ENCODE measurements at places on chromosomes 12 and 14.
A peak's percentile ranks its signal among the peaks of the same experiment; 100 is the strongest.

DNA sequence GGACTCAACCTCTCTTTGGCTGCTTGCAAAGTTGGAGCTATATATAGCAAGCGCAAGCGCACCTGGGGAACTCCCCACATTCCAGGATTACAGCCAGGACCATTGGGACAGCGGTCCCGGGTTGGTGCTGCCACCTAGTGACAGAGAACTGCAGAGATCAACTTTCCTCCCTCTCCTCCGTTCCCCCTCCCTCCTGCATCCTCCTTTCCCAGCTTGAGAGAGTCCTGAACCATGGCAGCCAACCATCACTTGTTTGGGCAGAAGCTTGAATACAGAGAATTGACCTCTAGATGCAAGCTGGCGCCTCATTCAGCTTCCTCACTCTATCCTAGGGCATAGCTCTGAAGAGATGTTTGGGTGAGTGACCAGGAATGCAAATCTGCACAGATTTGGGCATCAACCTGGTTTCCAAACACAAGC is 17.4 kb upstream of the FLVCR2 start:
- peak; percentile 87 for DNase-seq

DNA sequence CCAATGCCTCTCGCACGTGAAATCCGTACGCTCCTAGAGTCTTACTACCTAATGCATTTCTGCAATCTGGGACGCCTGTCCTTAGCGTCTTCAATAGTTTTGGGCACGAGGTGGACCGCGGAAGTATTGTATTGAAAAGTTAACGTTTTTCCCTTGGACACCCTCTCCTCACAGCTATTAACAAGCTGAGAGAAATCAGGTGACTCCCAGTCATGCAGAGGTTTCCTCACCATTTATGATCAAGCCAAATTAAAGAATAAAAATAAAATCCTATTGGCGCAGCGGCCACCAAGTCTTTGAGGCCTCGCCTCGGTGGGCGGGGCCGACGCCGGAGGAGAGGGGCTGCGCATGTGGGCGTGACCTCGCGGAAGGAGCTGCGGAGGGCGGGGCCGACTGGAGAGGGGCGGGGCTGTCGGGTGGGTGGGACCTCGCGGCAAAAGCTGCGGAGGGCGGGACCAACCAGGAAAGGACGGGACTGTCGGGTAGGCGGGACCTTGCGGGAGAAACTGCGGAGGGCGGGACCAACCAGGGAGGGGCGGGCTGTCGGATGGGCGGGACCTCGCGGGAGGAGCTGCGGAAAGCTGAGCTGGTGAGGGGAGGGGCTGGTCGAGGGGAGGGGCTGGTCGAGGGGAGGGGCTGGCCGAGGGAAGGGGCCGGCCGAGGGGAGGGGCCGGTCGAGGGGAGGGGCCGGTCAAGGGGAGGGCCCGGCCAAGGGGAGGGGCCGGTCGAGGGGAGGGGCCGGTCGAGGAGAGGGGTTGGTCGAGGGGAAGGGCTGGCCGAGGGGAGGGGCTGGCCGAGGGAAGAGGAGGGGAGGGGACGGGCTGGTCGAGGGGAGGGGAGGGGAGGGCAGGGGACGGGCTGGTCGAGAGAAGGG is 1.1 kb upstream of the PPP2R5C start:
- peak; percentile 98 for DNase-seq

- DNase-seq, result no peak
Measured at GRCh38 chr14:103281496-103282231, 52.4 kb upstream of the EIF5 start.

DNA sequence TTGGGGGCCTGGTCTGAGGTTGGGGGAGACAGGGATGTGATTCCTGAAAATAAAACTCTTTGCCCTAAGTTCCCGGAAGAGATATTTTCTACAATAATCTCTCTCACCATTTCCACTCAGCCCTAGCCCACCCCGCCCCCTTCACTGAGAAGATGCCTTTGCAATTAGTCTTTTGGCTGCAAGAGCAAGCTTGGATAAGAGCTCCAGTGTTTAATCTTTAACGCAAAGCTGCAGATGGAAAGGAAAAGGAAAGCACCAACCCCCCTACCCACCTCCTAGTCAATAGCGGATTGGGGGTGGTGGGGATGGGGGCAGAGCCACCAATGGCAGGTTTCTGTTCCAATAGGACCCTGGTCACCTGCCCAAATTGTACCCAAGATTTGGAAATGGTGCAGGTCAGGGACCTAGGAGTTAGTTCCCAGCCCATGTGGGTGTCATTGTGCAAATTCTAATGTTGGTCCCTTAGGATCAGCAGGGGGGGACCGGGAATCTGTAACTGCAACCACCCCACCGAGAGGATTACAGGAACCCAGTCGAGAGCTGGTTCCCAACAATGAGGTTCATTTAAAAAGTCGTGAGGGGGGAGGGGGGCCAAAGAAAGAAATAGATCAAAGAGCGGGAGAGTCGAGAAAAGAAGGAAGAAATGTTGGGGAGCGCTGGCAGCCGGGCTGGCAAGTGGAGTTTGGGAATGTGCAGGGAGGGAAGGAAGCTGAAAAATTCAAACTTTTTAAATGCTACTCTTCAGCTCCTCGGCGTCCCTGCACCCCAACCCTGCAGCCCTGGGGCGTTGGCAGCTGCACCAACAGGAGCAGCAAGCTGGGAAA is 1.6 kb downstream of the ZFP36L1 start:
- DNase-seq, result peak; percentile 14

DNA sequence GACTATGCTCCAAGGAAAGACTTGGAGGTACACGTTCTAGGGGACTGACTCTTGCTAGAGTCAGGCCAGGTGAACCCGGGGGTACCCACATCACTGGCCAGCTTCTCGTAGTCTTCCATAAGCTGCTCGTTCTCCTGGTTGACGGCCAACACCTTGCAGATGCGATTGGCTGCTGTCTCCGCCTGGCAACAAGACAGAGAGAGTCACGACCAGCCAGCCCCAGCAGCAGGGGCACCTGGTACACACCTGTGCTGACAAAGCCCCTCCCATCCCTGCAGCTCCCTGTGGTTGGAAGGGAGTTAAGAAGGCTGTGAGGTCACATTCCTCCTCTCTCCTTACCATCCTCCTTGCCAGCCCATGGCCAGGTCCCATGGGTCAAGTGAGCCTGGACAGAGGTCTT is 85.5 kb downstream of the ACTN1 start:
- no peak for DNase-seq

- DNase-seq, result peak; percentile 73
Measured at GRCh38 chr14:59474172-59474571, 9.0 kb upstream of the GPR135 start.

- no peak for DNase-seq
Measured at GRCh38 chr12:8453021-8453513, 2.7 kb upstream of the CLEC6A start.

GRCh38 chr12:58310809-58311622 is 369.6 kb downstream of the ATP23 start:
- DNase-seq, result no peak

- no peak for DNase-seq
Measured at GRCh38 chr14:30193101-30193500, 265.5 kb upstream of the PRKD1 start.

DNA sequence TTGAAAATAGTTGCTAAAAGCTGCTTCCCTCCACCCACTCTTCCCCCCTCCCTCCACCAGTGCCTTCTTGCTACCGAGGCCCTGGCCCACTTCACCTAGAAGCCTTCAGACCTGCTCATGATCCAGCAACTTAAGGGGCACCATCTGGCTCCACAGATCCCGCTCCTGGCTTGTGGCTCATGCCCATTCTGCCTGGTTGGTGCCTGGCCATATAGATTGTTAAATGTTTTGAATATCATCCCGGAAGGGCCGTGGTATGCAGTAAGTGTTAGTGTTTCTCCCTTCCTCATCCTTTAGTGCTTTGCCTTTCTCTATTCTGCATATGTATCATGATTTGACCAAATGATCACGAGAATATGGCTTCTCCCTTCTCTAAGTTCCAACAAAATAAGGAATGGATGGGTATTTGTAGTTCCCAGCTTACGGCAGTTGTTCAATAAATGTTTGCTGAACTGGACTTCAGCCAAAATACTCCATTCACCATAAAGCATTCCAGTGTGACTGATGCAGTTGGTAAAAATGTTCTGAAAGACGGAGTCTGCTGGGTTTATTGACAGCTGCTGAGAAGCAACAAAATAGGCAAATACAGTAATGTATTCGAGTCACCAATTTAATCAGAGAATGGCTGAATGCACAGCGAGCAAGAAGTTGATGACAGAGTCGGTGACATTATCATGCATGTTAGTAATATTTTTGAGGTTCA is 30.7 kb downstream of the GRIP1 start:
- DNase-seq, result no peak

DNA sequence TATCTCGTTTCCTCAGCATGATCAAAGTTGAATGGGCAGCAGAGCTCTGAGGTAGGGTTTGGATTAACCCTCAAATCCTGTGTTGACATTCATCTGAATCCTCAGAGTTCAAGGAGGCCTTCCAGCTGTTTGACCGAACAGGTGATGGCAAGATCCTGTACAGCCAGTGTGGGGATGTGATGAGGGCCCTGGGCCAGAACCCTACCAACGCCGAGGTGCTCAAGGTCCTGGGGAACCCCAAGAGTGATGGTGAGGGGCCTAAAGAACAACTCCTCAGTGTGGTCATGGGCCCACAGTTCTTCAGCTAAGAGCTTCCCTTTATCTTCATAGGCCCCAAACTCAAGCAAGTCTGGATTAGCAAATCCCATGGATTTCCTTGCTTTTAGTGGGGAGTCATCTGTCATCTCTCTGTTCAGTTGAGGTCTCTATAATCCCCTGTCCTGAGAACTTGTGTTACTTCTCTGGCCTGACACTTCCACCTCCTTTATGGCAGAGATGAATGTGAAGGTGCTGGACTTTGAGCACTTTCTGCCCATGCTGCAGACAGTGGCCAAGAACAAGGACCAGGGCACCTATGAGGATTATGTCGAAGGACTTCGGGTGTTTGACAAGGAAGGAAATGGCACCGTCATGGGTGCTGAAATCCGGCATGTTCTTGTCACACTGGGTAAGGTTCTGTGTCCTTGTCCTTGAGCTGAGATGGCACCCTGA is 1.5 kb downstream of the MYL6 start:
- no peak for DNase-seq

DNA sequence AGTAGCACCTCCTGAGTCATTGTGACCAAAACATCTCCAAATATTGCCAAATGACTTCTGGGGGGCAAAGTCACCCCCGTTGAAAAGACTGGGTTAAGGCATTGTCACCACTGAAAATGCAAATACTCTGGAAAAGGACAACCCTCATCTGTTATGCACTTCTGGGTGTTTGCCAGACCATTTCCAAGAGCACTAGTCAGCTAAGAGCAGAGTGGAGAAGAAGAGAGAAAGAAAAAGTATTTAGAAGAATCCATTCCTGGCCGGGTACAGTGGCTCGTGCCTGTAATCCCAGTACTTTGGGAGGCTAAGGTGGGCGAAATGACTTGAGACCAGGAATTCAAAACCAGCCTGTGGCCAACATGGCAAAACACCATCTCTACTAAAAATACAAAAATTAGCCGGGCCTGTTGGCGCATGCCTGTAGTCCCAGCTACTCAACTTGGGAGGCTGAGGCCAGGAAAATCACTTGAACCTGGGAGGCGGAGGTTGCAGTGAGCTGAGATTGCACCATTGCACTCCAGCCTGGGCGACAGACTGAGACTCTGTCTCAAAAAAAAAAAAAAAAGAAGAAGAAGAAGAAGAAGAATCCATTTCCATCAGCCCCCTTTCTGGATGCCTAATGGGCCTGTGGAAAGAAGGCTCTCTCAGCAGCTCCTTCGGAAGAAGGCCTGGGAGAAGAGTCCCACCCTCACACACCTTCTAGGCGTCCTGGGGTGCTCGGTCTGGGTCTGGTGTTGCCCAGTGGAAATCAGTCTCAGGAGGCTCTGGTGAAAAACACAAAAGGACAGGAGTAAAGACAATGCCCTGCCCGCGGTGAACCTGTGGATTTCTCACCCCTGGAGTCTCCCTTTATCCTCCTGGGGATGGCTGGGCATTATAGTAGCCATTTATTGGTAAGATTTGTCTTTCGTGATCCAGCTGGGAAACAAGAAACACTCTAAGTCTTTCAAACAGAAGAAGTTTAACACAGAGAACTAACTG is 3.5 kb upstream of the LTBR start:
- DNase-seq, result no peak

GRCh38 chr12:1279050-1279449 is 288.0 kb downstream of the ERC1 start:
- DNase-seq, result no peak

DNA sequence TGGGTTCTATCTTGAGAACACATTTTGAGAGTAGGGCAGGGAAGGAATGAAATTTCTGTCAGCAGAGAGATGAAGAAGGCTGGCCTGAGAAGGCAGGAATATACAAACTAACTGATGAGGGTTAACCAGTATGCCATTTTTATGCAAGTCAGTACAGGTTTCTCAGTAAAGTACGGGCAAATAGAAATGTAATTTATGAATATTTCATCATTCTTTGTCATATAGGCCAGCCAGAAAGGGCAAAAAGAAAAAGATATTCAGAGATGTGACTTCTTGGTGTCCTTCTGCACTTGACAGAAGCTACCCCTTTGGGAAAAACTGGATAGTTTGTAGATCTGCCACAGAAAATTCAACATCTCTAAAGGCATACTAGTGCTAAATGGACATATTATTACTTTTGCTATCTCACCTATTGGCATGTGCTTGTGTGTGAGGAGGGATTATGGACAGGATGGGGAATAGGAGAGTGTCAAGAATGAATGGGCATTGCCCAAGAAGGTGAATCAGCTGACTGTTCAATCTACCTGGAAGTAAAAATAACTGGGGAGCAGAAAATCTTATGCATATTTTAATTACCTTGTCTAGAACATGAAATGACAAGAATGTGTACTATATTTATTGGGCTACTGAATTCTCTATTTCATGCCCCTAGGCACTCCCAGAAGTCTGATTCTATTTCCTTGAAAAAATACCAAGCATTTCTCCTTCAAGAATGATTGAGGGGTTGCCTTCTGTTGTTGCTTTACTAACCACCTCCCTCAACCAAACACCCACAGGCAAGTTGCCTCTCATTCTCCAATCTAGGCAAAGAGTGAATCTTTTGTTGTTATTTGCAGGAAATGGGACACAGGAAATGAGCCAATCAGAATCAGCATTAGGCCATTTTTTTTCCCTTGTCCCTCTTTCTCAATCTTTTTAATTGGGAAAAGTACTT is 175.1 kb upstream of the SLC38A2 start:
- no peak for DNase-seq

GRCh38 chr12:112823582-112824149 is 32.1 kb downstream of the RPH3A start:
- no peak for DNase-seq

- DNase-seq, result no peak
Measured at GRCh38 chr12:54016478-54016964, 7.7 kb downstream of the HOXC8 start.

GRCh38 chr12:53743266-53744129 is 8.3 kb downstream of the CISTR start:
- peak; percentile 84 for DNase-seq

GRCh38 chr12:125988545-125988944 is 923.3 kb downstream of the AACS start:
- DNase-seq, result no peak

- DNase-seq, result no peak
Measured at GRCh38 chr14:75299059-75299458, 20.4 kb downstream of the FOS start.
